Stimulated activated naive CD8-positive, alpha-beta T cell treated with anti-CD3 and anti-CD28 coated beads, Interleukin-15, amount 100 ng/mL, for 72 hours (primary cell): ENCODE measurements at places on chromosomes 7 and 10.

- no peak for DNase-seq
Measured at GRCh38 chr7:55306331-55306730, 58.8 kb upstream of the LANCL2 start.

DNA sequence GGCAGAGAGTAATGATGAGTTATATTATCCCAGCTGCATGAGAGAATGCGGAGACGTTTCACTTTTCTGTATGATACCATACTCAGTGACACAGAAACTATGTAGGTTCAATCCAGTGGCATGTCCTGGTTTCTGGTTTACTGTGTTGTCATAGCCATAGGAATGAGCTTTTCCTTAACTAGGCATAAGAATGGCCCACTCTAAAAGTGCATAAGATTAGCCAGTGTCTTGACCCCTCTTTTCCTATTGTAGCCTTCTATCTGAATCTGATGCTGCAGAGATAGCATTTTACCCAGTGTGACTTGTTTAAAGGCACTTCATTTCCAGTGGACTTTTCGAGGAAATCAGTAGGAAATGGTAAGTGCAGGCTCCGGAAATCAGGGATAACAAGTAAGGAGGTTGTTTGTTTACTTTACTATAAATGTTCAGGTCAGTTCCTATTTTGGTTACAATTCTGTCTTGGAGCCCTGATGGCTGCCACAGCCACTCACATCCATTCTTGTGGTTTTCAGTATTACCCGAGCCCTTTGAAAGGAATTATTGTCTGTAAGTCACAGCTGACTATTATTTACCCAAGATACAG is 70.5 kb downstream of the SEMA3A start:
- no peak for DNase-seq

DNA sequence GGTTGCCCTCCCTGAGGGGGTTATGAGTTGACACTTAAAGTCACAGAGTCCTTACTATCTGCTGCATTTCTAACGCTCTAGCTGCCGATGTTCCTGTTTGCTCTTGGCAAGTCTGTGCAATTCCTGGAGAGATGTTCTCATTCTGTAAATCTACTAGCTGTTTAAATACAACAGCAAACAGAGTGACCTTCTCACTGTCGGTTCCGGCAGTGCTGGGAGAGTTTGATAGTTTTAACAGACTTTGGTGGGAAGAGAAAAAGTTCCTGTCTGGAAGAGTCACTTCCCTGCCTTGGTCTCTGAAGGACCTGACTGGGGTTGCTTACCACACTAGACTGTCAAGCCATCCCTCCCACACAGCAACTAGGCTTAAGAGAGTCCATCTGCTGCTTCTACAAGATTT is 63.3 kb upstream of the ELMO1 start:
- no peak for DNase-seq

DNA sequence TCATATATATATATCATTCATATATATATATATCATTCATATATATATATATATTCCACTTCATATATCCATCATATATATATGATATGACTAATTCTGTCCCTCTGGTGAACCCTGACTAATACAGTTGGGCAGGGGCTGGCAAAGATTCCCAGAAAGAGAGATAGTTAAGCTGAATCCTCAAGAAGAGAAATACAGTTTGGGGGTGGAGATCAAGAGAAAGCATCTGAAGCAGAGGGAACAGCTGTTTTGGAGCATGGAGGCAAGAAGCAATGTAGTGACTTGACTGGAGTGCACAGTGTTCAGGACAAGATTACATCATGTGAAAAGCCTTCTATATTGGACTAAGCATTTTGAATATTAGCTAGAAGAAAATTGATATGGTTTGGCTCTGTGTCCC is 540.7 kb downstream of the MAGI2 start:
- DNase-seq, result no peak

DNA sequence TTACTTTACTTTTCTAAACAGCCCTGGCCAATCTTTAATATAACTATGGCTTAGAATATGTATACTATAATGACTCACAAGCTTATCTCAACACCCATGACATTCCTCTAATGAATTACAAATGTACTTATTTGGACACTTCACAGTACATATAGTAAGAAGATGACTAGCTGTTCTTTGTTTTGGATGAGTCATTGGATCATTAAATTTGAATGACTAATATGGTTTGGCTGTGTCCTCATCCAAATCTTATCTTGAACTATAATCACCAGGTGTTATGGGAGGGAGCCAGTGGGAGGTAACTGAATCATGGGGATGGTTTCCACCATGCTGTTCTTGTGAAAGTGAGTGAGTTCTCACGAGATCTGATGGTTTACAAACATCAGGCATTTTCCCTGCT is 807.5 kb upstream of the SORCS1 start:
- no peak for DNase-seq

- DNase-seq, result peak; percentile 81
Measured at GRCh38 chr10:7192831-7193361, 217.9 kb downstream of the SFMBT2 start.

DNA sequence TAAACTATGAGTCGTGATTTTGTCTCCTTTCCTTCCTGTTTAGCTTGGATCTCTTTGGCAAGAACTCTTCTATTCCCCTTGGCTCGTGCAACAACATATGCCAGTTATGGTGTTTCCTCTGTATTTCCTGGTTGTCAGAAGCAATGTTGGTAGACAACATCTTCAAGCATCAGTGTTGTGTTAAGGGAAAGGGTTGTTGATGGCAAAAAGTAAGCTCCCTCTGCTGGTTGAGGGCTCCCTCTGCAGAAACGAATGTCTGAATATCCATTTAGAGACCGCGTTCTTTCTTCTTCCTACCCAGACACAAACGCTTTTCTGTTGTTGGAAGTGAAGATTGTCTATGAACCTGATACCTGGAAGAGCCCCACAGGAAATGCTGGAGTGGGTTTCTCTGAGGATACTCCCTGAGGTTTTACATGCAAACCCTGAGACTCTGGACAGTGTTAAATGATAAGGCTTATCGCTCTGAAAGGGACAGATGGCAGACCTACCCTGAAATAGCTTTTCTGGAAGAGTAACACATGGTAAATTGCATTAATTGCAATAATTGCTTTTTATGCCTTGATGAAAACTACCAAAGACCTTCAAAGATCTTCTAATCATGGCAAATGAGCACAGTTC is 23.5 kb upstream of the C1QL3 start:
- no peak for DNase-seq

- no peak for DNase-seq
Measured at GRCh38 chr10:127880557-127880956, 12.2 kb downstream of the CLRN3 start.

DNA sequence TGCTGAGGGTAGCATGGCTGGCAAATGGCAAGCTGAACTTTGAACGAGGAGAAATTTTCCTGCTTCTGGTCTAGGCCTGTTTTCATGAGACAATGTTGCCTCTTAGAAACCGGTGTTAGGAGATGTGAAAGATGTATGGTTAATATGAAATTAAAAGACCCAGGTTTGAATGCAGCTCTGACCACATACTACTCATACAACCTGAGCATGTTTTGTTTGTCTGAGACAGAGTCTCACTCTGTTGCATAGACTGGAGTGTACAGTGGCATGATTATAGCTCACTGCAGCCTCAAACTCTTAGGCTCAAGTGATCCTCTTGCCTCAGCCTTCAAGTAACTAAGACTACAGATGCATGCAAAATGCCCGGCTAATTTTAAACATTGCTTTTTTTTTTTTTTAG is 193.4 kb upstream of the FZD8 start:
- no peak for DNase-seq

DNA sequence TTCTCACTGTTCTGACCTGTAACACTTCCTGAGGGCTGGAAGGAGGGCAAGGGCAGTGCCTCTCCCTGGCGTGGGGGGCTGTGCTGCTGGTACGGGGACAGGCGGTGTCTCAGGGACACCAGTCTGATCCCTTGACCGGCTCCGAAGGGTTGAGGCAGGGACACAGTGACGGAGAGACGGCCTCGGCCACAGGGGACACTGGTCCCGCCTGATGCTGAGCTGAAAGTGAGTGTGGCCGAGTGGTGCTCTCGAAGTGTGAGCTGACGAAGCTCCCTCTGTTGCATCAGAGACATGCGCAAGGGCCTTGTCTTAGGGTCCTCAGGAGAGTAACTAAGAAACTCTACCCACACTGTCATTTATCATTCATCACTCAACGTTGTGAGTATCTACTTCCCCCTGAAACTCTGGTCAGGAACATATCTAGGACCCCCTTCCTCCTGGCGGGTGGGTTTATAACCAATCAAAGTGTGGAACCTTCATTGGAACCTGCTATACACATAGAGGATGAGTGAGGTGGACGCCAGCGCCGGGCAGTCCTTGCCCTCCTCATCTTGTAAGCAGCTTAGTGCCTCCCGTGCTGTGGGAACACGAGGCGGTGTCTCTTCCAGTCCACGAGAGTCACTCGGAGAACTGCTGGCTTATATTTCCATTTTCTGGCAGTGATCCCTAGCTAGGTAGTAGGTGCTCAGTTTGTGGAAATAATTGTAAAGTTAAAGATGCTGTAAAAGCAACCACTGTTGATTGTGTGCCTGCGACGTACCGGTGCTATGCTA is 283.1 kb downstream of the DNAJB6 start:
- DNase-seq, result no peak

GRCh38 chr10:33180390-33180789 is 154.1 kb downstream of the NRP1 start:
- DNase-seq, result no peak

- DNase-seq, result no peak
Measured at GRCh38 chr10:121787169-121787568, 140.7 kb downstream of the ATE1 start.

DNA sequence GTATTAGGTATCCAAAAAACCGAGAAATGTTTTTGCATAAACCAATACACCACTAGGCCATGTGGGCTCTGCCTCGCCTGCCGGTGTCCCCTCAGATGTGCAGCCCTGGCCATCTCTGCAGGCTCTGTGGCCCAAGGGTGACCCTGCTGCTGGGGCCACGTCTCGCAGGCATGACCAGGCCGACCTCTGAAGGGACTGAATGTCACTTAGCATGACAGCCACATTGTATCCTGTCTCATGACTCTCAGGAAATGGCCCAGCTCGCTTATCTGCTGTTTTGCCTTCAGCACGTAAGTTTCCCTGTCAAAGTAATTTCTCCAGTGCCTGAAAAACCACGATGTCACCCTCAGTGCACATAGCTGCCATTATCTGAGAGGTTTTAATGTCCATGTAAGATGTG is 49.5 kb upstream of the ZNF32 start:
- no peak for DNase-seq

DNA sequence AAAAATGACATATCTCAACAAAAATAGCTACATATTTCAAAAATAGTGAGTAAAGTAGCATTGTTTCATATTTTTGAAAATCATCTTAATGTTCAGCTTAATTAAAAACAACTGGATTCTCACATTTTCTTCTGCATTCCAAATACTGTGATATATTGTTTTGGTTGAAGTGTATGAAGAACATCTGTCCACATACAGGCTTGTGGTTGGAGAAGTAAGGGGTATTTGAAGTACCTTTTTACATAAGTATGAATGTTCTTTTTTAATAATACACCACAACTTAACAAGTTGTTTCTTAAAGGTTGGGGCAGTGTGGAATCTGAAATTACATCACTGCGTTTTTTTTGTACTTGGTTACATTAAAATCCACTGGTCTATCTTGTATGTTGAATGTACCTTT is 442.5 kb downstream of the KIF20B start:
- no peak for DNase-seq

- DNase-seq, result no peak
Measured at GRCh38 chr10:88754287-88754686, 5.5 kb upstream of the LIPN start.

DNA sequence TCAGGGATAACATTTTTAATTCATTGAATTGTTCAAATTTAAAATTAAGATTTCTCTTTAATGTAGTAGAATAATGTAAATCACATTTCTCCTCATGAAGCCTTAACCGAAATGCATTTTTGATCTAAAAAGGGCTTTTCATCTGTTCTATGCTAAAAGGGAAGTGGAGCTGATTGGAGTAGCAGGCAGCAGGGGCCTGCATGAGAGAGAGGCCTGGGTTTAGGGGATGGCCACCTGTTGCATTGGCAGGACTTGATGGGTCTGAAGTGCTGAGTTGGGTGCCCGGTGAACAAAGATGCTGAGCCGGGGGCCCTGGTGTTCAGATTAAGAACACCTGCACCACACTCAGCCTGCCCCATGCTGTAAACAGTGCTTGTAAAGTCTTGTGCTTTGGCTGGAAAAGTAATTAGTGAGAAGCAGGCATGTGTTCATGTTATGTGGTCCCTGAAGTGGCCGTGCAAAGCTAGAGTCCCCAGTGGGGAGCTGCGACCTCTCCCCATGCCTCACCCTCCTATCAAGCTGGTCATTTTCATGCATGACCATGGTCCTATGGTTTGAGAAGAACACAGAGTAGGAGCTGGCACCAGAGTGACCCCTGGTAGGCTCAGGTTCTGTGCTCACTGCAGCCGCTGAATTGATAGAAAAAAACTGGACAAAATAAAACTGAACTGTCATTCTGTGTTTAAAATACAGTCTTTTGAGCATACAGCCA is 124.3 kb downstream of the ADCY1 start:
- no peak for DNase-seq

- DNase-seq, result no peak
Measured at GRCh38 chr7:112938863-112939573, 147.6 kb downstream of the GPR85 start.

- no peak for DNase-seq
Measured at GRCh38 chr7:95046494-95047240, 139.3 kb downstream of the PPP1R9A start.

DNA sequence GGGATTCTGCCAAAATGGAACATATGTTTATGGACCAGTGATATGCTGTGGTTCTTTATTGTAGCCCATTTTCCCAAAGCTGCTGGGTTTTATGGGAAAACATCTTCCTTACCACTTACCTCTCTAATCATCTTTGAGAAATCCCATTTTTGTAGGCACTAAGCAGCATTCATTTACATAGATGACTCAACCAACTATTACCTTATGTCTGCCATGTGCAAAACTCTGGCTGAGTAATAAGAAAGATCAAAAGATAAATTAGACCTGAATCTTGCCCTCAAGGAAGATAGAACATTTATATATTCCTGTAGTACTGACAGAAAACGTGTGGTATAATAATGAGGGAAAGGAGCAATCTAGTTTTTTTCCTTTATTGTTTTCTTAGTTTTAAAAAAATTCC is 24.3 kb downstream of the CBLL1 start:
- no peak for DNase-seq

DNA sequence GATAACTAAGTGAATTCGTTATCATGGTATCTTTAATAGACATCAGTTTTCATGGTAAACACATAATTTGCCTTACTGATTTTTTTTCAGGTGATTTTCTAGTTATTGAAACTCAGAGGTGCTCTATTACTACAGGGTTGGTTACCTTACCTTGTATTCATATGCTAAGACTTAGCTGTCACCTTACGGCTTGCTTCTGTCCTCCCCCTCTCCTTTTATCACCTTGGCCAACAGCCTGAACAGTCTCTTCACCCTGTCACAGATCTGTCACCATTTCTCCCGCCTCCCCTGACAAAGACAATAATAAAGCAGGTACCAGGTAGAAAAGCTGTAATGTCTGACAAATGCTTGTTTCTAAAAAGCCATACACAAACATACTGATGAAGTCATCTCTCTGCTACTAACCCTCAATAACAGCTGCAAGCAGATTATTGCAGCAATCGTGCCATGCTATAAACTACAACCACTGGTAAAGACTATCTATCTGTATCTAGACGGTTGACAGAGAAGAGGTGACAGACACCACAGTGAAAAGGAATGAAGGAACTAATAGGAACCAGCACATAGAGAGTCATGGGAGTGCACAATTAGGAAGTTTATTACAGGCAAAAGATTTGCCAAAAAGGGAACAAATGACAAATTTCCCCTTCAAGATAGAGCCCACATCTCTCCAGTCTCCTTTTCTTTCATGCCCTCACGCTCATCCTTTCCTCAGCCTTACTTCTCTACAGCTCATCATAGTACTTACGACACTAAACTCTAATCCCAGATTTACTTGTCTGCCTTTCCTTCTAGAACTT is 57.2 kb downstream of the ARHGAP12 start:
- no peak for DNase-seq
